ENCODE measurements at places on chromosomes 11 and 22.

DNA sequence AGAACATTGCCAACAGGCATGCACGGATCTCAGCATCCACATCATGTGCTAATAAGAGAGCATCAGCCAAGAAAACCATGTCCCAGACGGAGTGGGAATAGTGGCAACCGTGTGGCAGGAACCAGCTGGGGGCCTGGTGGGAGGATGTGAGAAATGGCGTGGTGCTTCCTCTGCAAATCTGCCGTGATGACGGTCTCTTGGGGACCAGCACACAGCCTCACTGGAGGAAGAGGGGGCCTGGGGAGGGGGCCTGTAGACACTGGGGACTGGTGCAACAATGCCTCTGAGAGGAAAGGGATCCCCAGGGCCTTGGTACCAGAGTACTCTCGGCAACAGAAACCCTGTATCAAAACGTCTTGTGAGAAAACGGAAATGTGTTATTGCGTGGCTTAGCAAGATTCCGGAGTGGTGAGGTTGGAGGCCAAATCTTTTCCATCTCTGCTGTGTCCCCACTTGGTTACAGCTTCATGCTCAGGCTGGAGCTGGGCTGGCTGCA lies 154.3 kb upstream of the TBCEL start:
- DNase-seq: no peak

DNA sequence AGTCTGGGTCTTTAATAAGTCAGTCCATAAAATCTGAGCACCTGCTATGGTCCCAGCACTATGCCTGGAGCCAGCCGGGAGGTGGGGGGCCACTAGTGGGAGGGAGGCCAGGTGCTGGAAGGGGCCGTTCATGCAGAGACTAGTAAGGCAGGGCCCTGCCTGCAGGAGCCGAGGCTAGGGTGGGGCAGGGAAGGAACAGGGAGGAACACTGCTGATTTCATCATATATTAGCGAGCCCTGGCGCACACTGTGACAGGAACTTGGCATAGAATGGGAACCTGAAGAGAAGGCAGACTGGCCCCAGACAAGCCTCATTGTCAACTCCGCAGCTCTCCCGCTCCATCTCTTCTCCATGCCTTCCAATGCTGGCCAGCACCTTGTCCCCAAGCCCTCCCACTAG lies 7.1 kb downstream of the VSIG10L2 start:
- no peak for DNase-seq

DNA sequence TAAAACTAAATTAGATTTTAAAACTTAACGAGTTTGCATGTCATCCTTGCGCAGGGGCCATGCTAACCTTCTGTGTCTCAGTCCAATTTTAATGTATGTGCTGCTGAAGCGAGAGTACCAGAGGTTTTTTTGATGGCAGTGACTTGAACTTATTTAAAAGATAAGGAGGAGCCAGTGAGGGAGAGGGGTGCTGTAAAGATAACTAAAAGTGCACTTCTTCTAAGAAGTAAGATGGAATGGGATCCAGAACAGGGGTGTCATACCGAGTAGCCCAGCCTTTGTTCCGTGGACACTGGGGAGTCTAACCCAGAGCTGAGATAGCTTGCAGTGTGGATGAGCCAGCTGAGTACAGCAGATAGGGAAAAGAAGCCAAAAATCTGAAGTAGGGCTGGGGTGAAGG lies 10.6 kb downstream of the LIMK2 start:
- no peak for DNase-seq

GRCh38 chr22:20116376-20116950 lies 559 bp downstream of the RANBP1 start:
- no peak for DNase-seq

All from Caco-2 (cell line).